ENCODE measurements at places on chromosomes 1 and 21. TPM values are rescaled to one million over a fixed set of nuclear protein-coding genes. Genes with fewer than 3 reads are reported as not detected.

DNA sequence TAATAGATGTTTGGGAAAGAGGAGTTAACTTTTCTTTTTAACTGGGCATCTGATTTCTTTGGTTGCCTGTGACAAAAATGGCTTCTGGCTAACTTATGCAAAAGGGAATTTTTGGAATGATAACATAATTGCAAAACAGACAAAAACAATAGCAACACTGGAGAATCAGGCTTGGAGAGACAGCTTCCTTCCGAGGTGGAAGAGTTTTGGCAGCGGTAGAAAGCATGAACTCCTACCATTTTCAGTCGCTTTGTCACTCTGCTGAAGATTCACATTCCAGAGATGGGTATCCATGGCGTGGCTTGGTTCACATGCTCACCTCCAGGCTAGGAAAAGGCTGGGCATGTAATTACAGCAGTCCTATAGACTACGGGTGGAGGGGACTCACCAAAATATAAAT is 17.2 kb upstream of the FGGY start:
- no peaks in the 10 kb centered on the region for H3K4me1 ChIP-seq
- H3K27me3 ChIP-seq, result no peaks in the 10 kb centered on the region
- H3K36me3 ChIP-seq, result no peaks in the 10 kb centered on the region
- DNase-seq, result no peak

- no peak for DNase-seq
- no peak overlapping the region for H3K27ac ChIP-seq
- H3K4me1 ChIP-seq, result no peaks in the 10 kb centered on the region
- no peak overlapping the region for H3K4me3 ChIP-seq
- no peaks in the 10 kb centered on the region for H3K36me3 ChIP-seq
These were observed 153.7 kb downstream of the HHIPL2 start for GRCh38 chr1:222394224-222394623.

- no peaks in the 10 kb centered on the region for H3K4me1 ChIP-seq
- no peak for DNase-seq
- no peaks in the 10 kb centered on the region for H3K27me3 ChIP-seq
- H3K4me3 ChIP-seq, result no peak overlapping the region
- no peak overlapping the region for H3K27ac ChIP-seq
These were observed 5.7 kb downstream of the GSTM5 start for GRCh38 chr1:109717729-109718128.

DNA sequence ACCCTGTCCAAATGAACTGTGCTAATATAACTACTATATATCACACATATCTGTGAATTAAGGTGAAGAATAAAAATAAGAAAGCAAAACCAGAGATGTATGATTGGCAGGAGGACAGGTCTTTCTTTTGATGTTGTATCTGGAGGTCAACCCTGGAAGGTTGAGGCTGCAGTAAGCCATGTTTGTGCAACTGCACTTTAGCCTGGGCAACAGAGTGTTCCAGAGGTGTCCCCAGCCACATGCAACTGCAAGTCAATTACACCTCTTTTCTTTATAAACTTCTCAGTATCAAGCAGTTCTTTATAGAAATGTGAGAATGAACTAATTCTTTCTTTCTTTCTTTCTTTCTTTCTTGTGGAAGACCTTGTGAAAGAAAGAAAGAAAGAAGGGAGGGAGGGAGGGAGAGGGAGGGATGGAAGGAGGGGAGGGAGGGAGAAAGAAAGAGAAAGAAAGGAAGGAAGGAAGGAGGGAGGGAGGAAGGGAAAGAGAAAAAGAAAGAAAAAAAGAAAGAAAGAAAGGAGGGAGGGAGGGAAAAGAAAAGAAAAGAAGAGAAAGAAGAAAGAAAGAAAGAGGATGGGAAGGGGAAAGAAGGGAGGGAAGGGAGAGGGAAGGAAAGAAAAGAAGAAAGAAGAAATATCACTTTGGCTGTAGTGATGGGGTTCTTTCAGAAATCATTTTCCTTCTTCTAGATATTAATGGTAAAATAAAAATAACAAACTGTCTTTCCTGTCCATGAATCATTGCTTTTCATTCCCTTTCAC is 54.0 kb upstream of the S1PR1 start:
- H3K27ac ChIP-seq, result no peak overlapping the region
- DNase-seq, result no peak
- no peaks in the 10 kb centered on the region for H3K27me3 ChIP-seq
- H3K36me3 ChIP-seq, result no peaks in the 10 kb centered on the region
- H3K4me1 ChIP-seq, result peaks cover 21% of the 10 kb centered on the region

Gene SPRR2A
- total RNA-seq, result not detected
